ENCODE measurements at places on chromosomes 12 and 14. TPM values are rescaled to one million over a fixed set of nuclear protein-coding genes. Genes with fewer than 3 reads are reported as not detected.

- no peak overlapping the region for H3K27ac ChIP-seq
- no peak overlapping the region for H3K4me3 ChIP-seq
- H3K36me3 ChIP-seq: no peaks in the 10 kb centered on the region
- H3K27me3 ChIP-seq: no peaks in the 10 kb centered on the region
- no peaks in the 10 kb centered on the region for H3K4me1 ChIP-seq
- DNase-seq: no peak
Observed at GRCh38 chr14:99286761-99287160, 14.8 kb upstream of the BCL11B start.

GRCh38 chr12:41917181-41917580 is 227.5 kb downstream of the GXYLT1 start:
- no peak overlapping the region for H3K4me3 ChIP-seq
- no peaks in the 10 kb centered on the region for H3K27me3 ChIP-seq
- no peaks in the 10 kb centered on the region for H3K36me3 ChIP-seq
- no peaks in the 10 kb centered on the region for H3K4me1 ChIP-seq

- no peaks in the 10 kb centered on the region for H3K27me3 ChIP-seq
- peak overlapping the region; percentile 99 for H3K27ac ChIP-seq
- no peaks in the 10 kb centered on the region for H3K4me1 ChIP-seq
Observed at GRCh38 chr12:49368240-49368600, 958 bp downstream of the SPATS2 start.

OAS3 gene
- 22.8 TPM for total RNA-seq

DNA sequence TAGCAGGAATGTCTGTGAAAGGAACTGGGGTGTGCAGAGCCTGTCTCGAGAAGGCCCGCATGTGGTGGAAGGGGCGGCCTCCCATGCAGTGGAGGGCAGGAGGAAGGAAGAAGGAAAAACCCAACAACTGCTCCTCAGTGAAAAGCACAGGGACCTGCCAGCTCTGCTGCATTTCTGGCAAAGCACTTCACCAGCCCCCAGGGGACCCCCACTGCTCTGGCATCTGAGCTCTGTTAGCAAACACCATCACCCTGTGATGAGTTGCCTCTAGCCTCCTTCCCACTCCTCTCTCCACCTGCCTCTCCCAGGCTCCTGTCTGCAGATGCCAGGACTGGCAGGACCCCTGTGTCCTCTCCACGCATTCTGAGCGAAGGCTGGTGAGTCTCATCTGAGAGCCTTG is 69.0 kb upstream of the DDX11 start:
- H3K4me3 ChIP-seq: no peak overlapping the region
- no peak overlapping the region for H3K27ac ChIP-seq
- no peaks in the 10 kb centered on the region for H3K27me3 ChIP-seq
- H3K4me1 ChIP-seq: no peaks in the 10 kb centered on the region

PUS1 gene
- 29.2 TPM for total RNA-seq

- H3K4me1 ChIP-seq: no peaks in the 10 kb centered on the region
- no peaks in the 10 kb centered on the region for H3K36me3 ChIP-seq
- H3K27ac ChIP-seq: no peak overlapping the region
- no peak overlapping the region for H3K4me3 ChIP-seq
Observed at GRCh38 chr12:92566448-92567019, 136.3 kb upstream of the PLEKHG7 start.

DNA sequence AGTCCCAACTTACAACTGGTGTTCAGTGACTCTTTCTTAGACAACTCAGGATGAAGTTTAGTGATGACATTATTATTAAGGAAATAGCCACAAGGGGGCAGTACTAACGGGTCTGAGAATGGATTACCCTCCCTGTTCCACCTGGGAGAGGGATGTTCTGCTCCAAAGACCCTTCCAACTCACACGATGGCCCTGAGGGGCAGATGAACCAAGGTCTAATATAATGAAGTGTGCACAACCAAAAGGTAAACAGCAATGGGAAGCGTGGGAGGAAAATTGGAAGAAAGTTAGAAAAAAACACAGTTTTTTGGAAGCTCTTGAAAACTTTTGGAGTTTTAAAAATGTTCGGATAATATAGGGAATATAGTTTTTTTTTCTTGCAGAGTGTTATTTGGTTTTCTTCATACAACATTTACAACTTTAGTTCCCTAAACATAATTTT is 24.0 kb downstream of the FGF6 start:
- no peaks in the 10 kb centered on the region for H3K4me1 ChIP-seq
- no peaks in the 10 kb centered on the region for H3K27me3 ChIP-seq
- no peak for DNase-seq
- no peak overlapping the region for H3K27ac ChIP-seq
- H3K4me3 ChIP-seq: no peak overlapping the region

- no peaks in the 10 kb centered on the region for H3K36me3 ChIP-seq
- no peaks in the 10 kb centered on the region for H3K4me1 ChIP-seq
- DNase-seq: no peak
- H3K27ac ChIP-seq: no peak overlapping the region
- no peak overlapping the region for H3K4me3 ChIP-seq
Observed at GRCh38 chr12:101563212-101563611, 31.6 kb upstream of the MYBPC1 start.

- H3K4me1 ChIP-seq: no peaks in the 10 kb centered on the region
- no peaks in the 10 kb centered on the region for H3K27me3 ChIP-seq
- no peak overlapping the region for H3K27ac ChIP-seq
Observed at GRCh38 chr14:104333646-104334423, 195.4 kb downstream of the KIF26A start.

DNA sequence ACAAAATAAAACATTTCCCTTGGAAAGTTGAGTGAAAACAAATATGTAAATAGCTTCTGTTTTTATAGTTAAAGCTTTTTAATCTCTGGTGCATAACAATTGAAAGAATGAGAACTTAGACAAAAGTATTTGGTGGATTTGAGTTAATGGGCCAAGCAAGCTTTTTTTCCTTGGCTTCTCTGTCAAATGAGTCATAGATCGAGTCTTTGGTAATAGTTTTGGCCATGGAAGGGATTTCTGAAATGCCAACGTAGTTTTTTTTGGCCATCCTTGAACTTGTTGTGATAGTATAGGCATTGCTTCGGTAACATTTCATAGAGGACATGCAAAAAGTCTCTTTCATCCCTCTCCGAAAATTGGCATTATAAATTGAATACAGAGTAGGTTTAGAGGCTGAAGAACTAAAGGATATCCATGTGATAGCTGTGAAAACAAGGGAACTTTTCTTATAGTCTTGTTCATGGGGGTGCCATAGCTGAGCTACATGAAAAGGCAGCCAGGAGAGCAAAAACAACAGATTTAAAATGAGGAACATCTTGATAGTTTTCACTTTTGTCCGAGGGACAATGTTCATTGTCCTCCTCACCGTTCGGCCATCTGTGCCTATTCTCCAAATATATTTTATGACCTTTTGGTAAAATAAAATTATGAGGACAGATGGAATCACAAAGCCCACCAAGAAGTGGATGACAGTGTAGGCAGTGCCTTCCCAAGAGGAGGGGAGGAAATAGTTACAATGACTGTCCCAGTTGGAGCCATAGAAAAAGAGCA is 34.7 kb downstream of the GPR19 start:
- H3K36me3 ChIP-seq: no peaks in the 10 kb centered on the region
- DNase-seq: no peak
- H3K27me3 ChIP-seq: no peaks in the 10 kb centered on the region
- no peak overlapping the region for H3K4me3 ChIP-seq

- no peak overlapping the region for H3K27ac ChIP-seq
- no peaks in the 10 kb centered on the region for H3K4me1 ChIP-seq
- no peak for DNase-seq
Observed at GRCh38 chr12:107449891-107450290, 235.7 kb upstream of the PWP1 start.

- H3K4me3 ChIP-seq: no peak overlapping the region
- no peak for DNase-seq
- no peaks in the 10 kb centered on the region for H3K36me3 ChIP-seq
- no peak overlapping the region for H3K27ac ChIP-seq
- H3K4me1 ChIP-seq: peaks cover 14% of the 10 kb centered on the region
Observed at GRCh38 chr14:54709444-54709843, 142.5 kb downstream of the SAMD4A start.

DNA sequence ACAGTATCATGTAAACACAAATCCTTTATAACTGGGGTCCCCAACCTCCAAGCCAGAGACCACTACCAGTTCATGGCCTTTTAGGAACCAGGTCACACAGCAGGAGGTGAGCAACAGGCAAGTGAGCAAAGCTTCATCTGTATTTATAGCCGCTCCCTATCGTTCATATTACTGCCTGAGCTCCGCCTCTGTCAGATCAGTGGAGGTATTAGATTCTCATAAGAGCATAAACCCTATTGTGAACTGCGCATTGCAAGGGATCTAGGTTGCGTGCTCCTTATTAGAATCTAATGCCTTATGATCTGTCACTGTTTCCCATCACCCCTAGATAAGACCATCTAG is 49.9 kb downstream of the LRP6 start:
- no peak overlapping the region for H3K27ac ChIP-seq
- no peak overlapping the region for H3K4me3 ChIP-seq
- no peaks in the 10 kb centered on the region for H3K27me3 ChIP-seq
- no peak for DNase-seq
- H3K4me1 ChIP-seq: no peaks in the 10 kb centered on the region

GPR84 gene
- 0.21 TPM for total RNA-seq

GRCh38 chr14:42869681-42870080 is 1263.0 kb downstream of the LRFN5 start:
- no peaks in the 10 kb centered on the region for H3K27me3 ChIP-seq
- no peaks in the 10 kb centered on the region for H3K36me3 ChIP-seq
- DNase-seq: no peak
- no peak overlapping the region for H3K4me3 ChIP-seq
- H3K27ac ChIP-seq: no peak overlapping the region

GRCh38 chr14:99450266-99450665 is 30.4 kb downstream of the SETD3 start:
- H3K27ac ChIP-seq: no peak overlapping the region
- no peak for DNase-seq
- H3K4me3 ChIP-seq: no peak overlapping the region

DNA sequence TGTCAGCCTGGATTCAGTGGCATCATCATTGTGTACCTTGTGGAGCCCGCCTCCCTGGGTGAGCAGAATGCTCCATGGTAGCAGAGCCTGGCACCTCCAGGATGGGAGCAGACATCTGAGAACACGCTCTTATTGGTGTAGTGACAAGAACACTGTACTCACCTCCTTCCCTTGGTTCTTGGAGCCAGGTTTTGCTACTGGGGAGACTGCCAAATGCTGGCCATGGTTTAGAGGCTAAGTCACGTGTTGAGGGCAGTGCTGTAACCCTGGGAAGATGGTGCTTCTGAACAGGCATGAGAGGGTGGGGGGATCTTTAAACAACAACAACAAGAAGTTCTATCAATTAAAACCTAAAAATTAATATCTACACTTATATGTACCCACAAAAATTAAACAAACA is 47.6 kb upstream of the ASPG start:
- no peak overlapping the region for H3K4me3 ChIP-seq
- H3K36me3 ChIP-seq: no peaks in the 10 kb centered on the region
- H3K27me3 ChIP-seq: no peaks in the 10 kb centered on the region
- DNase-seq: no peak
- H3K4me1 ChIP-seq: no peaks in the 10 kb centered on the region
- H3K27ac ChIP-seq: no peak overlapping the region

SLC22A17 gene
- total RNA-seq: 49.4 TPM

- no peaks in the 10 kb centered on the region for H3K36me3 ChIP-seq
- H3K27me3 ChIP-seq: no peaks in the 10 kb centered on the region
- H3K4me3 ChIP-seq: no peak overlapping the region
- no peak overlapping the region for H3K27ac ChIP-seq
- H3K4me1 ChIP-seq: no peaks in the 10 kb centered on the region
Observed at GRCh38 chr14:33045760-33046159, 107.1 kb downstream of the NPAS3 start.

RTL1 gene
- not detected for total RNA-seq

GRCh38 chr12:22615963-22616501 is 8.9 kb upstream of the ETNK1 start:
- no peaks in the 10 kb centered on the region for H3K4me1 ChIP-seq
- H3K27me3 ChIP-seq: no peaks in the 10 kb centered on the region
- H3K4me3 ChIP-seq: no peak overlapping the region
- H3K27ac ChIP-seq: no peak overlapping the region
- no peak for DNase-seq

COX8C gene
- not detected for total RNA-seq

GRCh38 chr12:88570103-88570502 is 10.2 kb downstream of the KITLG start:
- no peak for DNase-seq
- H3K36me3 ChIP-seq: no peaks in the 10 kb centered on the region
- peak overlapping the region; percentile 6 for H3K27ac ChIP-seq
- H3K4me3 ChIP-seq: no peak overlapping the region

GRCh38 chr12:104596898-104597843 is 140.4 kb downstream of the CHST11 start:
- H3K4me1 ChIP-seq: peaks cover 18% of the 10 kb centered on the region
- no peaks in the 10 kb centered on the region for H3K36me3 ChIP-seq
- peak overlapping the region; percentile 74 for H3K27ac ChIP-seq
- no peaks in the 10 kb centered on the region for H3K27me3 ChIP-seq
- no peak overlapping the region for H3K4me3 ChIP-seq

LIMA1 gene
- 135 TPM for total RNA-seq
